ENCODE measurements at places on chromosomes 7 and 10. TPM values are rescaled to one million over a fixed set of nuclear protein-coding genes. Genes with fewer than 3 reads are reported as not detected.

GRCh38 chr7:156504687-156505545, 135.7 kb upstream of the RNF32 start:
- H3K27me3 ChIP-seq: peaks cover 6% of the 10 kb centered on the region
- no peaks in the 10 kb centered on the region for H3K36me3 ChIP-seq
- H3K4me1 ChIP-seq: no peaks in the 10 kb centered on the region
- no peak overlapping the region for H3K27ac ChIP-seq
- no peak overlapping the region for H3K4me3 ChIP-seq

EXOSC1 gene
- 38.9 TPM for total RNA-seq

GRCh38 chr7:128427289-128427891, 17.6 kb upstream of the IMPDH1 start:
- no peaks in the 10 kb centered on the region for H3K27me3 ChIP-seq
- no peak overlapping the region for H3K27ac ChIP-seq
- H3K36me3 ChIP-seq: no peaks in the 10 kb centered on the region

GRCh38 chr7:90655566-90655965, 59.4 kb downstream of the CDK14 start:
- H3K4me1 ChIP-seq: no peaks in the 10 kb centered on the region
- H3K27ac ChIP-seq: no peak overlapping the region
- DNase-seq: no peak

TMEM176A gene
- total RNA-seq: not detected

CALCR gene
- total RNA-seq: 0.10 TPM

DNA sequence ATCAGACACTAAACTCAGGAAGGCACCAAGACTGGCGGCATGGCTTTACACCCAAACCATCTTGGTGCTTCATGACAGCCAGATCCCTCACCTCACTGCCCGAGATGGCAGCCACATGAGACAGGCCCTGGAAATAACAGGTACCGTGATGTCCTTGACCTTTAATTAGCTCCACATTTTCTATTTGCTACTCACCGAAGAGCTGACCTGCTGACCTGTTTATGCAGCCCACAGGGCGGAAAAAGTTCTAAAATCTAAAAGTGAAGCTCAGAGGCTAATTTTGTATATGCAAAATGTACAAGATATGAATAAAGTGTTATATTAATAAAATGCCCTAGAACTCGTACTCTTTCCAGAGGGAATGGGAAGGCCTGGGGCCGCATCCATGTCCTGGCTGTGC, 51.6 kb upstream of the RASGEF1A start:
- no peaks in the 10 kb centered on the region for H3K36me3 ChIP-seq
- no peaks in the 10 kb centered on the region for H3K4me1 ChIP-seq
- no peak for DNase-seq
- H3K27ac ChIP-seq: no peak overlapping the region

DNA sequence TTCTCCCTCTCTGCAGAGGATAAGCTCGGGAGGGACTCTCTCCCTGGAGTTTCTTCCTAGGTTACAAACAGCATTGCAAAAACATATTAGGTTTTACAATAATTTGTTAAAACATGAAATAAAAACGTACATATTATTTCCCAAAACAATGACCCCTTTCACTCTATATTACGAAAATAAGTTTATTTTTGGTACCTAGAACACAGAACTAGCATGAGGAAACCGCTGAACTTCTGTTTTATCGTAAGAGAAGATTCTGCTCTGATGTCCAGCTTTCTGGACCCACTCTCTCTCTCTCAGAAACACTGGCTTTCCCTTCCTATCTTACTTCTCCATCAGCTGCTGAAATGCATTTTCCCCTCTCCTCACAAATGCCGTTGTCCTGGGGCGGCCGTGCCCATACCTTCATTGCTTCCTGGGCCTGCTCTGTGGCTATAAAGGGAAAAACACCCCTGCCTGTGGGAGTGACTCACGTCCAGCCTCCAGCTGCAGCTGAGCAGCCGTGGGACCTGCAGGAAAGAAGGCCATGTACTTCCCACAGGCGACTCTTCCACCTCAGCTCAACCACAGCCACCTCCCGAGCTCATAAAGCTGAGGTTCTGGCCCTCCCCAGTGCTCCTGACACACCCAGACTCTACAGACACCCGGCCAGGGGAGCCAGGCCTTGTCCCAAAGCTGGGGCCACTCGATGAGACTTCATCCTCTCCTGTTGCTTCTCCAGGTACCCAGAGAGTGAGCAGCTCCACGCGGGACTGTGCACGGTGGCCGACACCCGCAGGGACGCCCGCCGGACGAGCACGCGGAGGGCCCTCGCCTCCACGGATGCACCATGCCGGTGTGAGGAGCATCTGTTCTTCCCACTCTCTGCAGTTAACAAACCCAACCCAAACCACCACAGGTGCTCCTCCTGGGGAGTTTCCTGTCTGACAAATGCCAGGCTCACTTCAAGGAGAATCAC, 3.1 kb downstream of the GPER1 start:
- no peak overlapping the region for H3K27ac ChIP-seq
- H3K4me1 ChIP-seq: peaks cover 26% of the 10 kb centered on the region
- no peak for DNase-seq
- no peak overlapping the region for H3K4me3 ChIP-seq
- H3K27me3 ChIP-seq: no peaks in the 10 kb centered on the region
- no peaks in the 10 kb centered on the region for H3K36me3 ChIP-seq

DNA sequence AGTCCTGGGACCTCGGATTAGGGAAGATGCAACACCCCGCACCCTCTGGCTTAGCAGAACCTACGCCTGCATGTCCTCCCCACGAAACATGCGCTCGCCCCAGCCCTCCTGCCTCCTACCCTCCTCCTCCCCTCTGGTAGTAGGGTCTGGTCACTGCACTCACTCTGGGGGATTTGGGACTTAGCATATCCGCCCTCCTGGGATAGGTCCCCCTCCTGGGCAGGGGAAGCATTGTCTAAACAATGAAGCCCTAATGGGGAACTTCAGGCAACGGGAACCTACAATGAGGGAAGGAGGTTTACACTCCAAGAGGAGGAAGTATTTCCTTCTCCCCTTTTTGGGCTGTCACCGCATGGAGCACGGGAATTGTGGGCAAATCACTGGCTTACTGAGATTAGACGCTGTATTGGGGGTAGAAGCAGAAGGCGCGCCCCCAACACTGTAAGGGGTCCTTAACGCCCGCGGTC, 892 bp downstream of the CRHR2 start:
- peaks cover 45% of the 10 kb centered on the region for H3K27me3 ChIP-seq
- no peaks in the 10 kb centered on the region for H3K4me1 ChIP-seq
- no peak overlapping the region for H3K27ac ChIP-seq
- H3K36me3 ChIP-seq: no peaks in the 10 kb centered on the region
- no peak for DNase-seq

GRCh38 chr7:1940402-1940786, 270.3 kb downstream of the ELFN1 start:
- no peak overlapping the region for H3K27ac ChIP-seq
- H3K36me3 ChIP-seq: no peaks in the 10 kb centered on the region
- no peak overlapping the region for H3K4me3 ChIP-seq

IGFBP1 gene
- 0.20 TPM for total RNA-seq

- DNase-seq: no peak
- H3K27ac ChIP-seq: no peak overlapping the region
- no peaks in the 10 kb centered on the region for H3K4me1 ChIP-seq
- H3K27me3 ChIP-seq: no peaks in the 10 kb centered on the region
Observed at GRCh38 chr7:145860809-145861208, 255.8 kb upstream of the CNTNAP2 start.

DNA sequence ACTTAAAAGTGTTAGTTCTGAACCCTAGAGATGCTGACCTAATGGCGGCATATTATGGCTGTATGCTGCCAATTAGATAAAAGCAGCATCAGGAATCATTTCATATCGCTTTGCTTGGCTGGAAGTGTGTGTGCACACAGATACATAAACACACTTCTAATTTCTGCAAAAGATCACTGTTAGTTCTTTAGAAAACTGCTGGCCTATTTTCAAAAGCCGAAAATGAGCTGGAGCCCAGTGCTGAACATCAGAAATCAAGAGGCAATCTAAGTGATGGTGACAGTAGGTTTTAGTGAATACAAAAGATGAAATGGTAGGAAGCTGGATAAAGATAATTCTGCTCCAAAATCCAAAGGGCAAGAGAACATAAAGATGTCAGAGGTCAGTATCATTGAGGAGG, 745.8 kb upstream of the LRRTM3 start:
- no peaks in the 10 kb centered on the region for H3K27me3 ChIP-seq
- H3K36me3 ChIP-seq: no peaks in the 10 kb centered on the region
- no peaks in the 10 kb centered on the region for H3K4me1 ChIP-seq
- no peak for DNase-seq
- H3K4me3 ChIP-seq: no peak overlapping the region

- H3K27me3 ChIP-seq: no peaks in the 10 kb centered on the region
- DNase-seq: peak; percentile 12
- no peaks in the 10 kb centered on the region for H3K36me3 ChIP-seq
- no peak overlapping the region for H3K27ac ChIP-seq
- peaks cover 19% of the 10 kb centered on the region for H3K4me1 ChIP-seq
- H3K4me3 ChIP-seq: no peak overlapping the region
Observed at GRCh38 chr10:123284022-123284421, 129.8 kb downstream of the BUB3 start.

DNA sequence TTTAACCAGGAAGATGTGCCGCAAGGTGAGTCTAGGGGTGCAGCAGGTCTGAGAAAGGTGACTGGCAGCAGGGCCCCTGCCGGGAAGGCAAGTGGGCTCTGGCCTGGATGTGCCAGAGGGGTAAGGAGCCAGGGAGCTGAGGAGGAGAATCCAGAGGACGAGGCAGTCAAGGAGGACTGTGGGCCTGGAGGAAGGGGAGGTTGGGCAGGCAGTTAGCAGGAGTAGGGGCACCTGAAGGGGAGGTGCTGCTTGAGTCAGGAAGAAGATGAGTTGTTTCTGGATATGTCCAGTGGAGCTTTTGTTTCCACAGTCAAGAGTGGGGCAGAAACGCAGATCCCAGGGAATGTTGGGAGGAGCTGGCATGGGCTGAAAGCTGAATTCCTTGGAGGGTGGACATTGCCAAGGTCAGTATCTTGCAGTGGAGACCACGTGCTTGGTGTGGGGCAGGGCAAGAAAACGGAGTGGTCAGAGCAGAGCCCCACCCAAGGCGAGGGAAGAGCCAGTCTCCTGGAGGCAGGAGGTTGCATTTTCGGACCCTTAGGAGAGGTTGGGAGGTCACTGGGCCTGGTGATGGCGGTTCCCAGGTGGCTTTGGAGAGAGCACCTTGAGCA, 34.0 kb downstream of the MINDY4 start:
- no peaks in the 10 kb centered on the region for H3K27me3 ChIP-seq
- no peak for DNase-seq
- no peak overlapping the region for H3K27ac ChIP-seq
- H3K4me1 ChIP-seq: no peaks in the 10 kb centered on the region
- no peaks in the 10 kb centered on the region for H3K36me3 ChIP-seq

CYP2C8 gene
- total RNA-seq: 0.47 TPM

AKR1C4 gene
- not detected for total RNA-seq

DNA sequence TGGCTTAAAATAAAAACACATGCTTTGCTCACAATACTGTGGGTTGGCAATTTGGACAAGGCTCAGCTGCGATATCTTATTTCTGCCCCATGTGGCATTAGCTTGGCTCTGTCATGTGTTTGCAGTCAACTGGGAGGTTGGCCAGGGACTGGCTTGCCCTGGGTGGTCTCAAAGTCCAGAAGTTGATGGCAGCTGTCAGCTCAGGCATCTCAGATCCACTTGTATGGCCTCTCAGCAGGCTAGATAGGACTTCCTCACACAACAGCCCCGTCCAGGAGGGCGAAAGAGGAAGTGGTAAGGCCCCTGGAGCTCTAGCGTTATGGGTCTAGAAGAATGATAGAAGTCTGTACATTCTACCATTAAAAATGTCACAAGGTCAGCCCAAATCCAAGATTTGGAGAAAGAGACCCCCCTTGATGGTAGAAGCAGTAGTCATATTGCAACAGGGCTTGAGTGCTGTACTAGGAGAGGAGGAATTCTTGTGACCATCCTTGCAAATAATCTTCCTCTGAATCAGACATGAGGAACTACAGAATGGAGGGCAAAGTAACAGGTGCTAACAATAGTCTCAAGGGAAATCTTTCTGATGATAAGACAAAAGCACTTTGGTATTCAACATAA, 166.2 kb downstream of the FAM107B start:
- no peak for DNase-seq
- H3K4me1 ChIP-seq: peaks cover 6% of the 10 kb centered on the region
- no peaks in the 10 kb centered on the region for H3K27me3 ChIP-seq
- H3K4me3 ChIP-seq: no peak overlapping the region
- no peak overlapping the region for H3K27ac ChIP-seq

DNA sequence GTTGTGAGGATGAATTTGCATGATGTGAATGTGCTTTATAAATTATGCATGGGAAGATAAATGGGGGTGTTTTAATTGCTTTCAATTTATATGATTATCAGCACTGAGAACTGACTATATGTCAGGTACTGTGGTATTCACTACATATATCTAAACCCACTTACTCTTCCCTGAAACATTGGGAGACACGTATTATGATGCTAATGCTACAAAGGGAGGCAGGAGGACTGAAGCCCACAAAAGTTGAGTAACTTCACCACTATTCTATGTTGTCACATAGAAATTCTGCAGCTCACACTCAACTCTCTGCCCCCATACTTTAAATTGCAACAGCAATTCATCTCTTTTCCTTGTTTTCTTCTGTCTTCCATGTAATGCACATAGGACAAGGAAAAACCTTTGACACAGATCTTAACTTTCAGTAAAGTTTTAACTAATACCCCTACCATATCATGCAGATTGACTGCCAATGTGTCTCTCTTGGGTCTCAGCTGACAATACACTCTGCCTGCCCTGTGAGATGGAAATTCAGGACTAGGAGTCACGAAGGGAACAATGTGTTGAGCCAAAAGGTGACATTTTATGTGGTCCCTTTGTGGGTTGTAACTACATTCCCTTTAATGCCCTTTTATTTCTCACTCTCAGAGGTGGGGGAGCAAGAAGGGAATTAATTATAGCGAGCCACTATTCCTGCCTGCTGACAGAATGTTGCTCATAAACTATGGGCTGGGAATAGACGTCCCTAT, 691.0 kb upstream of the SORCS1 start:
- H3K27me3 ChIP-seq: no peaks in the 10 kb centered on the region
- H3K27ac ChIP-seq: no peak overlapping the region
- no peaks in the 10 kb centered on the region for H3K36me3 ChIP-seq
- no peaks in the 10 kb centered on the region for H3K4me1 ChIP-seq

GRCh38 chr7:24152877-24153472, 131.0 kb upstream of the NPY start:
- no peak overlapping the region for H3K27ac ChIP-seq
- no peaks in the 10 kb centered on the region for H3K4me1 ChIP-seq
- no peak for DNase-seq
- no peaks in the 10 kb centered on the region for H3K36me3 ChIP-seq
- no peaks in the 10 kb centered on the region for H3K27me3 ChIP-seq
- no peak overlapping the region for H3K4me3 ChIP-seq
